ENCODE measurements at places on chromosomes 3 and 15.
A peak's percentile ranks its signal among the peaks of the same experiment; 100 is the strongest.

DNA sequence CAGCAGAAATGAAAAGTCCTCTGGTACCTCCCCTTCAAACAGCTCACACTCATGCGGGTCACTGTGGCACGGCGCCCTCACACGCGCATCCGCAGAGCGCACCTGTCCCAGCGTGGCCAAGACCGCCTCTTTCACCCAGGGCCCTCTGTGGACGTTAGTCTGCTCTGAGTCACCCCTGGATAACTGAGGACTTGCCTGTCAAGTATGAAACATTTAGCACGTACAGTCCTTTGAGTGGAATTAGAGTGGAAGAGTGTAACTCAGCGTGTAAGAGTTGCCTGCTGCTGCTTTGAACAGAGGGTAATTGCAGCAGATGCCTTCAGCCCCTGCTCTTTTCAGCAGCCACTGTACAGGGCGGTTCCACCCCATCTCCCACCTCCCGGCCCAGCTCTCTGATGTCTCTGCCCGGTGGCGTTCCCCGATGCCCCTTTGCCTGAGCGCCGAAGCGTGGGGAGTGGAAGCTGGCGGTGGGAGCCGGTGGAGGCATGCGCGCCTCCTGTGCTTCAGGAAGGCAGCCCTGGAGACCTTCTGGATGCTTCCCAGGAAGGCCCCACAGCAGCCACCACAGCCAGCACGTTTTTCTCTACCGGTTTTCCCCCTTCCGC is 23.0 kb downstream of the CPN2 start:
- DNase-seq = no peak

DNA sequence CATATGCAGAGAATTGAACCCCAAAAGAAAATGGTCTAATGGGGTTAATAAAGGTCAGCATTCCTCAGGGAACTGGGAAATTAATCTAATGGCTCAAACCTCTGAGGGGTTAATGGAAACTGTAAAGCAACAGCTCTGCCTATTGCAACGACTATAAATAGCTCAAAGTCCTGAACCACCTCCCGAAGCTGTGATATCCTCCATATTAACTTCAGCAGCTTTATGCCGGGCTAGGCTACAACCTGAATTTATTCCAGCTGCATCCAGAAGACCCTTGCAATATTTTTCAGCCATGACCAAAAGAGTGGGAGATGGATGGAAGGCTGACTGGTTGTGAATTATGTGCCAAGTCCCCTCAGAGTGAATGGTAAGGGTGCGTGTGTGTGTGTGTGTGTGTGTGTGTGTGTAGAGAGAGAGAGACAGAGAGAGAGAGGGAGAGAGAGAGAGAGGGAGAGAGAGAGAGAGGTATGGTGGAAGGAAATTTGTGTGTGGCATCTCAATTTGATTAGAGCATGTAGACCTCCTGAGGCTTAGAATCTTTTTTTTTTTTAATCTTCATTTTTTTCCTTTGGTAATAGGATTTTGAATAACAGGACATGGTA is 109.9 kb downstream of the PDCD6IP start:
- no peak for DNase-seq

DNA sequence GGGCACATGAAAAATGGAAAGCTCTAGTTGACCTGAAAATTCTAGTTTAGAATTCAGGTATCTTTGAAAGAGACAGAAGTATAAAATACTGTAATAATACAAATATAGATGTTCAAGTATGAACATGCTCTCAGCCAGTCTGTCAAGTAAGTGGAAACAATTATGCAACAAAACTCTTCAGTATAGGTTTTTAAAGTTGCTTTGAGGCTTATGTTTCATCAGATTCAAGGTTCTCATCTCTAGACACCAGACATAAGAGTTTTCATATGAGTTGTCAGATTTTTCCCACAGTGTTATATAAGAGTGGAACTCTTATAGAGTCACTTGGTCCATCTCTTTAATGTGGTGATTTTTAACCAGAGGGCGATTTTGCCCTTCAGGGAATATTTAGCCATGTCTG is 22.0 kb downstream of the CMSS1 start:
- no peak for DNase-seq

DNA sequence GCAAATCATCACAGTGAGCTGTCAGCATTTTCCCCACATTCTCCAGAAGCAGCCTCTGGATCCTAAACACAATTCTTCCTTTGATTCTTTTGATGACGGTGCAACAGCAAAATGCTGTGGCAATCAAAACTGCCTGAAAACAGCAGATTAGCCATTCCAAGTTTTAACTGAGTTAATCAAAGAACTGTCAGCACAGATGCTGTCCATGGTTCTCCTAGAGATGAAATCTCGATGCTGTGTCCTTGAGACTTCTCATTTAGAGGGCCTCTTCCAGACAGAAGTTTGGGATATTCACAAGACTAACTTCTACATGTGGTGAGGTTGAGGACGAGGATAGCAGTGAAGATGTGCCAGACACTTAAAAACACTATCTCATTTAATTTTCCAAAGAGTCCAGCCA is 50.4 kb upstream of the GYG1 start:
- DNase-seq = no peak

DNA sequence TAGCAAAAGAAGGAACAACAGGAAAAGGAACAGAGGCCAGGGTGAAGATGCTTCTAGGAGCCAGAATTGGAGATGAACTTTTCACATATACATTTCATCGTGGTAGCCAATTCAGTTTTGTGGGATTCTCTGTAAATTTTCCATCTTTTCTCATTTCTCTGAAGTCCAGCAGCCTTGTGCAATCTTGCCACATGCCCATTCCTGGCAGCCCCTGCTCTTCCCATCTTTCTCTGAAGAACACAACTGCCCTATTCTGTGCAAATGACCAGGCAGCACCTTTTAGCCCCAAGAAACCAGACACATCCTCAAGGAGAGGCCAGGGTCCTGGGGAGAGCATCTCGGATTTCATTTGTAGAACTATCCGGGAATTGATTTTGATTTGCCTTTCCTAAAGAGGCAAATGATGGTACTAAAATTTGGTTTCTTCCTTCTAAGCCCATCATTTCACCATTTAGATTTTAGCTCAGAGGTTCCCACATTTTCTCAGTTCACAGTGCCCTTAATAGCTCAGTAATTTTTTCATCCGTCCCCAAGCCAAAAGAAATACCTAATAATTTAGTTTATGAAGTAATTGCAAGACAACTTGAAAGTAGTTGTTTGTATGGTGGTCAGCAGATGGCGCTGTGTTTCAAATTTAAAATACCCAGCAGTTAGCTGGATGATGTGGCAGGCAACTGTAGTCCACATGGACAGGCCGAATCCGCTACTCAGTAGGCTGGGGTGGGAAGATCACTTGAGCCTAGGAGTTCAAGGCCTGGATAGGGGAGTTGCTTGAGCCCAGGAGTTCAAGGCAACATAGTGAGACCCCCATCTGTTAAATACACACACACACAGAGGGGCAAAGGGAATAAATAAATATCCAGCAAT is 61.3 kb upstream of the ACKR4 start:
- peak; percentile 60 for DNase-seq

- DNase-seq = no peak
These were observed 30.5 kb upstream of the GALNT15 start for GRCh38 chr3:16143861-16144447.

DNA sequence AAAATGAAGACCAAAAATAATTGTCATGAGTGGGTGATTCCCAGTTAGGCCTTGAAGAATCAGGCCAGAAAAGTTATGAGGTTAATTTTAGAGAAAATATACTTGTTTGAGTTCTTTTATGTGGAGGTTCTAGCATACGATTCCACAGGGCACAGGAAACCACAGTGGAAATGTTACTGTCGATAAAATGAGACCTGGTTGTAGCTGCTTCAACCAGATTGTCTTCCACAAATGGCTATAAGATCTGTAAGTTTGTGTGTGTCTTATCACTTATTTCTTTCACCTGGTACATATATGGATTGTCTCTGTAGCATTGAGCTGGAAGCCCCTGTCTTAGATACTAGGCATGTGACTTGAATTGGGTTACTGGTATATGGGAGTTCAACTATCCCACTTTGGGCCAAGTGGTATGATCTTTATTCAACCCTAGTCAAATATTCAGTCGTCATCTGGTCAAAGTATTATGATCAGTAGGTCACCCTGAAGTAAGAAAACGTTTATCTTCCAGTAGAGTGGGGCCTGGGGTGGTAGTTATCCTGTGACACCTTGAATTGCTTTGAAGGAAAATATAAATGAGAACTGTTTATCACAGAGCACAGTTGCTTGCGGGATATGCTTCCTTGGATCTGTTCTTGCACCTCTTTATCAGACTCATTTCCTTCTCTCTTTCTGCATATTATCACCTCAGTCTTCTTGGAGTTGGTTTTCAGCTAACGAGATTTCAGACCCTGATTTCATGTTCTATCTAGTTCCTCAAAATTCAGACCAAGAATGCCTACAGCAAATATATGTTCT is 21.5 kb upstream of the ZNF609 start:
- no peak for DNase-seq

DNA sequence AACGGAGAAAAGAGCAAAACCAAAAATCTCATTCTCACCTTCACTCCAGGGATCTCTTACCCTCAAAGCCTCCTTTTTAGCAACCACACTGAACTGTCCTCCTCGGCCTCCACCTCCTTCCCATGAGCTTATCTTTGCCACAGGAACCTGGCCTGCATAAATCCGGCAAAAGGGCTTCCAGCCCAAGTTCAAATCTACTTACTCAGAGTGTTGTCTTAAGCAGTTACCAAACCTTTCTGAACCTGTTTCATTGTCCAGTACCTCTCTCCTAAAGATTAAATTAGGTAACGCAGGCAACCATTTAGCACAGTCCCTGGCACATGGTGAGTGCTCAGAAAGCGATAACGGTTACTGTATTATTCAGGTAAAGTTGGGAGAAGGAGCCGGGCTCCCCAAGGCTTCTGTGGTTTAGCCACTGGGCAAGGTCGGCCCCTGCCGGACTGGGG is 777 bp downstream of the CIB1 start:
- no peak for DNase-seq

GRCh38 chr15:97115761-97116070 is 785.2 kb downstream of the NR2F2 start:
- DNase-seq = no peak

DNA sequence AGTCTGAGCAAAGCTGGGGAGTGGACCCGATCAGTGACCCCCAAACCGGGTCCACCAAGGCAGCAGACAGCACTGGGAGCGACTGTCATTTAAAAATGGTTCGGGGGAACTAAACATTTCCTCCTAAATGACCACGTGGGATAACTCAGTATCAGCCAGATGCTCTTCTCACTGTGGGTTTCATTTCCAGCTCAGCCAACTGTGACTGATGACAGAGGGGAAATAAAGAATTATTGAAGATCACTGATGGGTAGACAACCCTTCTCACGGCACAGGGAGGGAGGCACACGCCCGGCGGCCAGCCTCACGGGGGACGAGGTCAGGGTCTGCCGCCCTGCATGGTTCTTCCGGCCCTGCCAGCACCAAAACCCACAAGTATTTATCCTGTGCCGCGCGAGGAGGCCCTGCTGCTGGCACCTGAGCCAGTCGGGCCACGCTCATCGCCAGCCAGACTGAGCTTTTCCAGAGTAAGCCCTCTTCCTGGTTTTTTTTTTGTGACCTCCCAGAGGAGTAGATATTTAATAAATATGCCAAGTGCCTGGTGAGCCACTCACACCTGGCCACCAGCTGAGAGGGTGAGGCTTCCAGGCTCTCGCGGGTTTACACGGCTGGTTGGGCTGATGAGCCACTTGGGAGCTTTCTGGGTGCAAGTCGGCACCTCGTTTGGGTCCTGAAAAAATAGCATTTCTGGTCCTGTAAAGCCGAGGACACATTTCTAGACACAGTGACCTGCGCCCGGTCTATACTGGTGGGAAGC is 6.2 kb downstream of the MELTF start:
- peak; percentile 75 for DNase-seq

GRCh38 chr15:41513506-41514227 is at the start of gene LTK:
TSS of gene LTK (minus strand) at chr15:41513827. CDS start at chr15:41513709, 118 bp downstream.
- no peak for DNase-seq

- no peak for DNase-seq
These were observed 190.1 kb downstream of the GOLGA6L6 start for GRCh38 chr15:20351448-20351971.

- DNase-seq = no peak
These were observed 168.7 kb downstream of the GREM1 start for GRCh38 chr15:32886459-32886858.

DNA sequence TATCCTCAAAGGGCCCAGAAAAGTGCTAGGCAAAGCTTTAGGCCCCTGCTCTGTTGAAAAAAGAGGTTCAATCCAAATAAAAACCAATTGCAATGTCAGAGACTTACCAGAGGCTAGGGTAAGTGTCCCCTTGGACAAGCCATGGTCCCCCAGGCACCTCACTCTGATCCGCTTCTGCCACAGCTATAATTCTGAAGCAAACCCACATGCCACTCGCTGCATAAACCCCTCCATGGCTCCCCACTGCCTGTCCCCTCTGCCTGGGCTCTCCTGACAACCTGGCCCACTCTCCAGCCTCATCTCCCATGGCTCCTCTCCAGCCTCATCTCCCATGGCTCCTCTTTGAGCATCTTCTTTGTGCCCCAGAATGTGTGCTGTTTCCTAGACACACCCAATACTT is 169.6 kb upstream of the TLE3 start:
- DNase-seq = no peak

DNA sequence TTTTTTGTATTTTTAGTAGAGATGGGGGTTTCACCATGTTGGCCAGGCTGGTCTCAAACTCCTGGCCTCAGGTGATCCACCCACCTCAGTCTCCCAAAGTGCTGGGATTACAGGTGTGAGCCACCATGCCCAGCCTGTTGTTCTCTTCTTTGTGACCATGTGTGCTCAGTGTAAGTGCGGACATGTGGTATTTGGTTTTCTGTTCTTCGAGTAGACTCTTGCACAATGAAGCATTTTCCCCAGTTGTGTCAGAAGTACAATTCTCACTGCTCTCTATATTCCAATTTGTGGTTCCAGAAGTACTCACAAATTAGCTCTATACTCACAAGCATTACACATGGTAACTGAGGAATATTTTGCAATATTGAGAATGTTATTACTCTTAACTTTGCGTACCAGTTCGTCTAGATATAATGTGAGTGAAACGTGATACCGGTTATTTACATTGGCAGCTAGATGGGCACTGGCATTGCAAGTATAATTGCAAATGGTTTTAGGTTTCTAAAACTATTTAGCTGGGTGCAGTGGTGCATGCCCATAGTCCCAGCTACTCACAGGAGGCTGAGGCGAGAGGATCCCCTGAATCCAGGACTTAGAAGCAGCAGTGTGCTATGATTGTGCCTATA is 34.2 kb upstream of the MTMR14 start:
- DNase-seq = peak; percentile 1

- no peak for DNase-seq
These were observed 25.2 kb downstream of the TRIM71 start for GRCh38 chr3:32842987-32843386.

GRCh38 chr3:8319935-8320634 is 181.5 kb upstream of the LMCD1 start:
- DNase-seq = no peak

- DNase-seq = no peak
These were observed 29.1 kb downstream of the RUVBL1 start for GRCh38 chr3:128094295-128095151.

- peak; percentile 48 for DNase-seq
These were observed 65.6 kb upstream of the PRR23C start for GRCh38 chr3:139110072-139110830.

Measured in NCI-H1105 (cell line).